NCI-H1092 treated with DMSO at 0.1 percent for 48 hours (cell line): ENCODE measurements at places on chromosomes 7 and 10.

- no peak for DNase-seq
Observed at GRCh38 chr10:60394446-60394845, 4.8 kb upstream of the ANK3 start.

DNA sequence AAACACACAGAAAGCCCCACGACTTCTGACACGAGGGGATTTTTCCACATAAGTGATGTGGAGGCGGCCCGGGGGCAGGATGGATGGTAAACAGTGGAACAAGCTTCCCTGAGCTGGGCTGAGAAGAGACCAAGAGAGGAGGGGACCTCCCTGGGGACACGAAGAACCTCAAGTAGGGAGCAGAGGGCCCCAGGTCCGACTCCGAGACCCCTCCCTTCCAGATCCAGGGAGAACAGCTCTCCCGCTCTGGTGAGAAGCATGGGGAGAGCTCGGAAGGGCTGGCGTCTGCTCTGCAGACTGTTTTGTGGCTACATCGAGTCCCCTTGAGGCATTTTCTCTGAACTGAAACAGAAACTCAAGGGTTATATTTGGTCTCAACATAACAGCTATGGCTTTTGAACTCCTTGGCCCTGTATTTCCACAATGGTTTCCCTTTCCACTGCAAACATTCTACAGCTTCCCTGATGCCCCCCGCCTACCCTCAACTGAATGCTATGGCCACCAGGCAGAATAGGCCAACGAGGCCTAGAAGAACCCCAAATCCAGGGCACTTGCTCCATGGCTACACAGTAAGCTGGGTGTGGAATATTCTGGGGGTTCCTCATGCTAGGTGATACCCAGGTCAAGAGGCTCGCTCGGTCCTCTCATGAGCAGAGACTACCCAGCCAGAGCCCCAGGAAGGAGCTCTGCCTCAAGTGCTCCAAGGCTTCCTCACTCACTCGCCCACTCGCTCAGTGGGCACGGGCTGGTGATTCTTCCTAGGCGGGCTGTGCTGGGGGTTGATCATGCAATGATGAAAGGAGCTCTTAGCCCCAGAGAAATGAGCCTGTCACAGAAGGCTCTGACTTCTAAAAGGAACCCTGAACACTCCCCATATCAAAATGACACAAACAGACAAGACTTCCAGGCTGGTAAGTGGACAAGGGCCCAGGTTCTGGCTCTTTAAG, 47.5 kb downstream of the FAM53B start:
- DNase-seq: no peak

DNA sequence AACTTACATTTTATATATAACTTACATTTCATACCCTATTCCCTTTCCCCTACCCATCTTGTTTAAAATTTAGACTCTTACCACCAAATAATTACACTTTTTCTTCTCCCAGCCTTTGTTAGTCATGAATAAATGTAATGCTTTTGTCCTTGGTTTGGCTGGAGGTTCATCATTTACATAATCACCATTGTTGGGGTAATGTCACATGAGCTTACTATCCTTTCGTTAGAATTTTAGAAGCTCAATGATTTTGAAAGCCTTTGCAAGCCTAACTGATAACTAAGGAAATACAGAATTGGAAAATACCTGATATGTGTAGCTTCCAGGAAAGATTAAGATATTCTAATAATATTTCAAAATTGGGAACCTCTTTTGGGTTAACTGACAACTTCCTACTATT, 171.7 kb downstream of the PLXDC2 start:
- no peak for DNase-seq

DNA sequence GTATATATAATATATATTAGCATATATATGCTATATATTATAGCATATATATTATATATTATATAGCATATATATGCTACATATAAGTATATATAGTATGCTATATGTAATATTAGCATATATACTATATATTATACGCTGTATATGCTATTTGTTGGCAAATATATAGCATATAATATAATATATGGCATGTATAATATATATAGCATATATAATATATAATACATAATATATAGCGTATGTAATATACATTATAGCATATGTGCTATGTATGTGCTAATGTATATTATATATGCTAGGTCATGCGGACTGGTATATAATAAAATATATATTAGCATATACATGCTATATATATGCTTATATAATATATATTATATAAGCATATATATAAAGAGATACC, 72.8 kb downstream of the KMT2E start:
- DNase-seq: no peak

DNA sequence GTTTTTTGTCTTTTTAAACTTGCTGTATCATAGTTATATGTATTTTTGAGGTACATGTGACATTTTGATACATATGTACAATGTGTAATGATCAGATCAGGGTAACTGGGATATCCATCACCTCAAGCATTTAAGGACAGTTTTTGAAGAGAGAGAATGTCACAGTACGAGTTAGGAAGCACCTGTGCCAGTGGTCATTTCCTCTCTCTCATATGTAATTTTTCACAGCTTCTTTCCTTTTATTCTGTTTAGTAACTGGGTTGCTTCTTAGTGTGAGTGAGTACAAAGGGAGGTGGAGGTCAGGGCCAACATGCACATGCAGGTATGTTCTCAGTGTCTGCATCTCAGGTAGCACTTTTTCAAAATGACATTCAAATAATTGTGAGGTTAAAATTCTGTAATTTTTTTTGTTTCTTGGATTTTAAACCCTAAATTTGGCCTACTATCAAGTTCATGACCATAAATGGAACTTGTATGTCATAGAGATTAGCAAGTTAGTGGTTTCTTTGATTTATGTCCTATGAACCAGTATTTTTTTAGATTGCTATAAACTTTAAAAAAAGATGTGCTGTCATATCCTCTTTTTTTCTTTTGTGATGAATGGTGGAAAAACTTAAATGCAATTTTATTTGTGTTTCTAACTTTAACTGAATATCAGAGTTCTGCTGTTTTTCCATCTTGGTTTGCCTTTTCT, 42.7 kb downstream of the SNX10 start:
- no peak for DNase-seq

GRCh38 chr10:119562097-119562496, 19.6 kb upstream of the RGS10 start:
- DNase-seq: no peak

DNA sequence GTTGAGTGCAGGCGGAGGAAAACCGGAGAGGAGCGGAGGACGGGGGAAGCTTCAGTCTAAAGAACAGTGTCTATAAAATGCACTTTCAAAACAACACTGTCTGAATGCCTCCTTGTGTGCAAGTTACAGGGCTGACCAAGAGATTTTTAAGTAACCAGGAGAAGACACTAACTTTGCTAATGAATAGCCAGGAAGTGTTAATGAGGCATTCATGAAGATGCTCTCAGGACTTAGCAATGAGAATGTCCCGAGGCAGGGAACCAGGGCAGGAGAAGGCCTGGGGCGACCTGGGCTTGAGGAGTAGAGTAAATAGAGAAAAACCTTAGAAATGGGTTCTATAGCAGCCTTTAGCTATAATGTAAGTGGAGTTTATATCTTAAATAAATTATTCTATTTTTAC, 312.1 kb downstream of the SKIDA1 start:
- DNase-seq: no peak

DNA sequence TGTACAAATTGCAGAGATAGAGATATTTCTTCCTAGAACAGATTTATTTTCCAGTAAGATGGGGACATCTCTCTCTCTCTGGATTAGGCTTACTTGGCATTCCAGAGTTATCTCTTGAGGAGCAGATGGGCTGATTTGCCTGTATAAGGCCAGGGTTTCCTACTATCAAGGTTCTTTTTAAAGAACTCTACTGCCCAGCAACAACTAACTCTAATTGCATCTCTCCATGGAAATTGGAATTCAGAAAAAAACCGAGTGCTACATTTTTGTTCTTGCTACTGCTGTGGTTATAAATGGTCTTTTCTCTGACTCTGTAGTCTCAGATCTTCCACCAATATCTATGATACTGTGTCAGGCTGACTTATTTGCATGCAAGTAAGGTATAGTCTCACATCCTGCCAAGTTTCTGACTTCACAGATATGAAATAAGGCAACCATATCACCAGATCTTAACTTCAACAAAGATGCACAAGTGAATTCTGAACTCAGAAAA, 161.1 kb downstream of the CRPPA start:
- no peak for DNase-seq

DNA sequence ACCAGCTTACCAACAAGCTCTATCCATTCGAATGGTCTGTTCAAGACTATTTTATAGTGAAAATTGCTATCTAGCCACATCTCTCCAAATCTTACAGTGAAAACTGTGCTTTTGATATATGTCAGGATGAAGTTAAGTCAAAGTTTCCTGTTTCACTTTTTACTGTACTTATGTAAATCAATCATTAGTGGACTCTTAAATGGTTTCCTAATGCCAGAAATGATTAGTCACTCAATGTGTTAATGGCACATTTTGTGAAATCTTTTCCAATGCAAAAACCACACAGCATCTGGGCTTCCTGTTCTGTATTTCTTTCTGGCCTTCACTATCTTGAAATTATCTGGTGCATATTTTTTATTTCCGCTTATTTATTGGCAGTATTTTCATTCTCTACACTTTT, 87.3 kb upstream of the STEAP1B start:
- no peak for DNase-seq

GRCh38 chr10:70743430-70743788, 41.8 kb downstream of the TBATA start:
- no peak for DNase-seq

GRCh38 chr7:5692112-5692844, 89.2 kb downstream of the RNF216 start:
- no peak for DNase-seq

DNA sequence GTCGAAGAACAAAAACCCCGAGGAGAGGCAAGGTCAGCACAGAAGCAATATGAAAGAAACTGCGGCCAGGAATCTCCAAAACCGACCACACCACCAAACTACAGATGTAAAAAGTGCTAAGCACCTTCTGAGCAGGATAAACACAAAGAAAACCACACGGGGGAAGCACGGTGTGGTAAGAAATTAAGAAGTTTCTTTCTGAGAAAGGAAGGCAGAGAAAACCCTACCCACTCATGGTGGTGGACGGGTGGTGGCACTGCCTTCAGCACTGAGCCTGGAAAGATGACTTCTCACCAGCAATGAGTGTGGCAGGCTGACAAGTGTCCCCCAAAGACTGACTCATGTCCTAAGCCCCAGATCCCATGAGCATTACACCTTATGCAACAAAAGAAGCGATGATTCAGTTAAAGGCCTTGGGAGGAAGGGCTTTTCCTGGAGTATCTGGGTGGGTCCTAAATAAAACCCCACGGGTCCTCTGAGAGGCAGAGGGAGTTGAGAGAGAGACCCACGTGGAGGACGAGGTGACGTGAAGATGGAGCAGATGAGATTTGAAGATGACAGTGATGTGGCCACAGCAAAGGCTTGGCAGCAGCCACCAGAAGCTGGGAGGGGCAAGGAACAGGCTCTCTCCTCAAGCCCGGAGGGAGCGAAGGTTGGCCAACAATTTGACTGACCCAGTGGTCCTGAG, 124.9 kb downstream of the DLG5 start:
- no peak for DNase-seq

GRCh38 chr10:11680496-11680895, 61.7 kb upstream of the ECHDC3 start:
- no peak for DNase-seq

GRCh38 chr10:86265895-86266259, 100.7 kb downstream of the GRID1 start:
- no peak for DNase-seq

GRCh38 chr10:21334891-21335696, 190.4 kb downstream of the SKIDA1 start:
- DNase-seq: no peak

- DNase-seq: peak; percentile 66
Observed at GRCh38 chr10:28769091-28769604, 91.8 kb downstream of the BAMBI start.

GRCh38 chr10:99914236-99914635, 95.5 kb downstream of the DNMBP start:
- DNase-seq: no peak

DNA sequence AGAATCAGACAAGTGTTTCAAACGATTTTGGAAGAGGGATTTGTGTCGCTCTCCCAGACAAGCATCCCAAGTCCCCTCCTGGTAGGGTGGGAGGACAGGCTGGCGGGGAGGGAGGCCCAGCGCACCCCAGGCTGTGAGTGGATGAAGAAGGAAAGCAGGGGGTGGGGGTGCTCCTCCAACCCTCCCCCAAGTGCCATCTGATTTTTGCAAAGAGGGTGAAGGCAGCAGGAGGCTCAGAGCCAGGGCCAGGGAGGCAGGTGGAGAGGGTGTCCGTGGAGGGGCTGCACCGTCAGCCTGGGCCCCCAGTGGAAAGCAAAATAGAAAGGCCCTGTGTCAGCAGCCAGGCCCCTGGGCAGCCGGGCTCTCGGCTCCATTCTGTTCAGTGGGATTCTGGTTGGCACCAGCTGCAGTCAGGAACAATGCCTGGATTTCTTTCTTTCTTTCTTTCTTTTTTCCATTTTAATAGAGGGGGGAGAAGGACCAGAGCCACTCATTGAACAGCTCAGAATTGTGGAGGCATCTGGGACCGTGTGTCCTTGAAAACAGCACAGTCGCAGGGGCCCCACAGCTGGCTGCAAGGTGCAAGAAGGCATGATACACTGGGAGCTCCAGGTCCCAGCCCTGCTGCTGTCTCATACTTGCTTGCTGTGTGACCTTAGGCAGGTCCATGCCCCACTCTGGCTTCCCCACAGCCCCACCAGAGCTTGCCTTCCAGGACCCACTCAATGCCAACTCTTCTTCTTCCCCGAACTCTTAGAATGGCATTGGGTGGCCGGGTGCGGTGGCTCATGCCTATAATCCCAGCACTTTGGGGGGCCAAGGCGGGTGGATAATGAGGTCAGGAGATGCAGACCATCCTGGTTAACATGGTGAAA, 7.1 kb upstream of the ZMIZ1 start:
- no peak for DNase-seq

DNA sequence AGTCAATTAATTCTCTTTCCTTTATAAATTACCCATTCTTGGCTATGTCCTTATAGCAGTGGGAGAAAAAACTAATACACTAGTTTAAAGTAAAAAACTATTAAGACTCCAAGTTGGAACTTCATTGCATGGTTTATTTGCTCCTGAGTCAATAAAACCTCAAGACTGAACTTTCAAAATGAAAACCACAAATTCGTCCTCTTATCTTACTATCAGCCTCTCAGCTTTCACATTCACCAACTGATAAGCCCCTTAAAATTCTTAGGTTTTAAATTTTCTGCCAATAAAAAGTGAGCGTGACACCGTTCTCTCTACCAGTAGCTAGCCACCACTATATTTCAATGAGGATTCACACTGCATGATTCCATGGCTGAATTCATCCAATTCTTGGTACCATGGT, 346.4 kb upstream of the NPSR1 start:
- DNase-seq: no peak

DNA sequence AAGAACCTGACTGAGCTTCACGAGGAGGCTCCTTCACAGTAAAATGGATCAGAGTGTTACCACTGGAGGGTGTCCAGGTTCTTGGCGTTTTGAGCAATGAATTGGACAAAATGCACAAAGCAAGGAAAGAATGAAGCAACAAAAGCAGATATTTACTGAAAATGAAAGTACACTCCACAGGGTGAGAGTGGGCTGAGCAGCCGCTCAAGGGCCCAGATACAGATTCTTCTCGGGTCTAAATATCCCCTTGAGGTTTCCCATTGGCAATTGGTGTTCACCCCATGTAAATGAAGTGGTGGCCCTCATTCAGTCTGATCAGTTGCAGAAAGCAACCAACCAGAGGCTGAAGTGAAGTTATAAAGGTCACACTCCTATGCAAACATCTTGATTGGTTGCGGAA, 214.7 kb upstream of the SH2B2 start:
- no peak for DNase-seq
